ENCODE measurements at places on chromosomes 16 and 17. TPM values are rescaled to one million over a fixed set of nuclear protein-coding genes. Genes with fewer than 3 reads are reported as not detected.

DNA sequence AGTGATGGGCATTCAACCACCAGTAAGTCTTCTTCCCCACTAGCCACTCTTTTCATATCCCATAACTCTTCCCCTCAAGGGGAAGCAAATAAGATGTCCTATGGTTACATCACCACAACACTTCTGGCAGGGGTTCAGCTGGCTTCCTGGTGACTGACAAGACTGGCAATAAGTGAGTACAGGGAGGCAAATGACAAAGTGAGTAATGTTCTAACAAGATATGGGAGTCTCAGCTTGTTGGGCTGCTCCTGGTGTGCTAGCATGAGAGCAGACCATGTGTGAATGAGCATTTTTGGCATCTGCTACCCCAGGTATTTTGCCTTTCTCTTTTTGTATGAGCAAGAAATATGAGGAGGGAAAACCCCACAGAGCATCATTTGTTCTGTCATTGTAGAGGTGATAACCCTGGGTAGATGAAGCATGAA, 9.9 kb downstream of the TMIGD1 start:
- no peak for DNase-seq

ZP2 gene
- polyA plus RNA-seq = not detected

GRCh38 chr17:75260641-75261335, 618 bp downstream of the GGA3 start:
- no peak for DNase-seq

NOD2 gene
- polyA plus RNA-seq = 0.24 TPM

DNA sequence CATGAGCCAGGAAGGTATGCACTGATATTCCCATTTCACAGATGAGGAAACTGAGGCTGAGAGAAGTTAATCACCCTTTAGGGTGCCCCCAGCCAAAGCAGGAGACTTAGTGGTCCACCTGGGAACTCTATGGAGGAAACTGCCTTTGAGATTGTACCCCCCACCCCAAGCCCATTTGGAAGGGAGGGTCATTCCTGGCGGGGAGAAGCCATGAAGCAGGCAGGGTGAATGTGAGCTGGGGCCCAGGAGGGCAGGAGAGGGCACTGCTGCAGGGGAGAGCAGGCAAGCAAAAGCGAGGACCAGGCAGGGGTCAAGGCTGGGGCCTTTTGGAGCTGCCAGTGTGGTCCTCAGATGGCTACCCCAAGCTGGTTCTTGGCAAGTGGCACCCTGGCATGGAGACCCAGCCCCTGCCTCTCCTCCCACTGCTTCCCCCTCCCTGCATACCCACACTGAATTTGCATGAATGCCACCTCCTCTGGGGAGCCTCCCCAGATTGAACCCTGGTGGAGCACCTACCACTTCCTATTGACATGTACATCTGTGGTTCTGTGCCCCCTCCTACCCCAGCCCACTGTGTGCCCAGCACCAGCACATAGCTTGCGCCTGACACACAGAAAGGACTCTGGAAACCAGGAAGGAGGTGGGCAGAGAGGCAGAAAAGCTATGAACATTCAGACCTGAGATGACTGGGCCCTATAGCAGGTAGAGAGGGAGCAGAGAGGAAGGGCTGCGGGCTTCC, 965 bp upstream of the TMC6 start:
- DNase-seq = no peak

- DNase-seq = no peak
Observed at GRCh38 chr17:671076-671762, 43.4 kb downstream of the VPS53 start.

TSPAN10 gene
- 2.3 TPM for polyA plus RNA-seq

DNA sequence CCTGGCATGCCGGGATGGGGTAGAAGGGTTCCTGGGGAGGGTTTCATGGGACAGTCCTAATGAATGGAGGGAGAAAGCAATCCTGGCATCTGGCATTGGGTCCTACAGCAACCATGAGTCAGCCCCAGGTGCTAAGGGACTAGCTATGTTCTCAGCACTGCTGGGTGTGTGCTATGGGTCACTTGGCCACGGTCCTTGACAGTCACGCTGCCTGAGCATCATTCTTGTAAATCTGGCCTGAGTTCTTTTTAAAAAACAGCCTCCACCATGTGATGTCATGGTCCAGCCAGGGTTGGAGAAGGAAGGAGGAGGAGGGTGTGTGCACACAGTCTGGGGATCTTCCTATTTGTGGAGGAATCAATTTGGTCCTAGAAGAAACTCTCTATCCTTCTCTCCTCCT, 6.2 kb upstream of the RAMP2 start:
- no peak for DNase-seq

WNK4 gene
- 11.0 TPM for polyA plus RNA-seq

GRCh38 chr17:47205419-47205963, 3.7 kb upstream of the MYL4 start:
- DNase-seq = no peak

USP22 gene
- polyA plus RNA-seq = 235 TPM

SLC5A11 gene
- polyA plus RNA-seq = 2.8 TPM

DNA sequence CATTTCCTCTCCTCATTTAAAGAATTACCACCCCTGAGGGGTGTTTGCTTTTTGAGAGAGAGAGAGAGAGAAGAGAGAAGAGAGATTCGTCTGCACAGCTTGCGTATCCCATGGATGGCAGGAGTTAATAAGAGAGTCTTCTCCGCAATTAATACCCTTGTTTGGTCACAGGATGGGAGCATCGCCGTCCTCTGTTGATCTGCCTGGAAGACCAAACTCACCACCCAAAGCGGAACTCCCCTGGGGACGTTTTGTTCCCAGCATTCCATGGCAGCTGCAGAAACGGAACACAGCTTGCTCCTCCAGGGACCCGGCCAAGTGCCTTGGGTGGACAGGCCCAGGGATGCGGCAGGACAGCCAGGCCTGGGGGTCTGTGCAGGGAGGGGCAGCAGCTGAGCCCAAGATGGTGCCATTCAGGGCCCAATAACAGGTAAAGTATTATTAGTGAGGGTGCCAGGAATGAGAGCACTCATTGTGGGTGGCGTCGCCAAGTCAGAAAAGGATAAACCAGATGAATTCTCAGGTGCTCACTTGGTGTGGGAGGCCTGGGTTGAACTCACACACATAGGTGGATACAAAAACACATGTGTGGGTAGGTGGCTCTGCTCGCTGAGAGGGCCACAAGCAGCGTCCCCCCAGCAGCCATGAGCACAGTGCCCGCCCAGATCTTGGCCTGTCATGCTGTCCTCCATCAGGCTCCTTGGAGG, 83.1 kb downstream of the NT5M start:
- DNase-seq = no peak

GRCh38 chr17:43942051-43942685, at the start of gene PPY:
TSS of gene PPY (minus strand) at chr17:43942476. CDS start at chr17:43941654, 822 bp downstream.
- DNase-seq = no peak

DNA sequence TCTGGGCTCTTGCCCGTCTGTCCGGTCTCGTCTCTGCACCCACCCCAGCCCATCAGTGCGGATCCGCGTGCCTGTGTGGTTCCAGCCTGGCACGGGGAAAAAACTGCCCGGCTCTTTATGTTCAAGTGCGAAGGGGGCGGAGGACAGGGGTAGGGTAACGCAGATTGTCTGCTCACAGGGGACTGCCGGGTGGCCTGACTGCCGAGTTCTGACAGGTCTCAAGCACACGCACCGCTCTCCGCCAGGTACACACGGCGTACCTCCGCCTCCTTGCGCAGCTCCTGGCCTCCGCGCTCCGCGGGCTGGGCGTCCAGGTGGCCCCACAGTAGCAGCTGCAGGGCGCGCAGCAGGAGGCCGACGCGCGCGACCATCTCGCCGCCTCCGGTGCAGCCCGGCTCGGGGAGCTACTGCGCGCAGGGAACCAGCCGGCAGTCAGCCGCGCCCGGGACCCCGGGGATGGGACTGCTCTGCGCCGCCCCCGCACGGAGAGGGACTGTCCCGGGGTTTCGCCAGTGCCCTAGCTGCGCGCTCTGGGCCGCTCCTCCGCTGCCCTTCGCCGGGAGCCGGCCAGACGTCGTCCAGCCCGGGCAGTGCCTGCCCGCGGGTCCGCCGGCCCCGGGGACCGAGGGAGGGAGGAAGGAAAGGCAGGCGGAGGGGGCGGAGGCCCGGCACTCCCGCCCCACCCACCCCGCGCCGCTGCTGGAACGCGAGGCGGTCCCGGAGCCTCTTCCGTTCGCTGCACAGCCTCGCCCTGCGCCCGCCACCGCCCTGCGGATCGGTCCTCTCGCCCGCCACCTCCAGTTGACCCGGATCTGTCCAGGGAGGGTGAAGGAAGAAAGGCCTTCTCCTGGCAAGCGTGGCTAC, at the start of gene MMP28:
Gene MMP28, minus strand, starts transcription at position 635 of the 864 bp plus-strand sequence. Its CDS starts 264 bp downstream, at position 371.
- no peak for DNase-seq

DNA sequence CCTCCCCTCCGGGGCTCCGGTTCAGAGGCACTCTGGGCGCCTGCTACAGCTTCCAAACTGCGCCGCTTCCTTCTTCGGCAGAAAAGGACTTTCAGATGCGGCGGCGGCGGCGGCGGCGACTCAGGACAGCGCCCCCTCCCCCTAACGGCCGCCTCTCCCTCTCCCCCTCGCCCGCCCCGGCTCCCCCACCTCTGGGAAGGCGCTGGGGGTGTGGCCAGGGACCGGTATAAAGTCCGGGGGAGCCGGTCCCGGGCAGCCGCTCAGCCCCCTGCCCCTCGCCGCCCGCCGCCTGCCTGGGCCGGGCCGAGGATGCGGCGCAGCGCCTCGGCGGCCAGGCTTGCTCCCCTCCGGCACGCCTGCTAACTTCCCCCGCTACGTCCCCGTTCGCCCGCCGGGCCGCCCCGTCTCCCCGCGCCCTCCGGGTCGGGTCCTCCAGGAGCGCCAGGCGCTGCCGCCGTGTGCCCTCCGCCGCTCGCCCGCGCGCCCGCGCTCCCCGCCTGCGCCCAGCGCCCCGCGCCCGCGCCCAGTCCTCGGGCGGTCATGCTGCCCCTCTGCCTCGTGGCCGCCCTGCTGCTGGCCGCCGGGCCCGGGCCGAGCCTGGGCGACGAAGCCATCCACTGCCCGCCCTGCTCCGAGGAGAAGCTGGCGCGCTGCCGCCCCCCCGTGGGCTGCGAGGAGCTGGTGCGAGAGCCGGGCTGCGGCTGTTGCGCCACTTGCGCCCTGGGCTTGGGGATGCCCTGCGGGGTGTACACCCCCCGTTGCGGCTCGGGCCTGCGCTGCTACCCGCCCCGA, at the start of gene IGFBP4:
Gene IGFBP4, plus strand, starts transcription at position 255 of the 792 bp plus-strand sequence. Its CDS starts 286 bp downstream, at position 541.
- peak; percentile 64 for DNase-seq

ADGRG3 gene
- 0.08 TPM for polyA plus RNA-seq

CCDC200 gene
- 7.2 TPM for polyA plus RNA-seq

CCL8 gene
- polyA plus RNA-seq = 0.22 TPM

DNA sequence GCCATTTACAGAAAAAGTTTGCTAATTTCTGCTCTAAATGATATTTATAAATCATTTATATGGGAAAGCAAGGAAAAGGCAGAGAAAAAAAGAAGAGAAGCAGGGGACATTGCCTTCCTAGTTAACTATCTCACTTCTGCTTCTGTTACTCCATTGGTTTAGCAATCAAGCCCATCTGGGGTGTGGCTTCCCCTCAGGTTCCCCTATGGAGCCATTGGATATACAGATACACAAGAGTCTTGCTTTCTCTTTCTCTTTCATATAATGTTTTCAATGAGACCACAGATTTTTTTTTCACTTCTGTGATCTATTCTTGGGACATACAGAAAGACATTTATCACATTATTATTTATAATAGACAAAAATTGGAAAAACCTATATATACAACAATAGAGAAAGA, 105.6 kb upstream of the TOM1L1 start:
- no peak for DNase-seq

DNA sequence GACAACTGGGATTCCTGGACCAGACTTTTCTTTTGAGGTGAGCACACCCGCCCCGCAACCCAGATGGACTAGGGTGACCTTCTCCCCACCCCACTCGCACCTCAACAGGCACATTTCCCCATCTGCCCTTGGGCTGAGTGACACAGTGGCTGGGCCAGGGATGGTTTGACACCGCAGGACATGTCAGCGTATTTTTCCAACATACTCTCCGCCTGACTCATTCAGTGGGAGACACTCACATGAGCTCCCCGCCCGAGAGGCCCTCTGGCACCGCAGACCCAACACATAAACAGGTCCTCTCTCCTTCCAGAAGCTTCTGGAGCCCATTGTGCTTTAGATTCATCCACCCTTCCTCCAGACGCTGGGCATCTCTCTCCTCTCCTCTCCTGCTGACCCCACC, 69.4 kb downstream of the ZDHHC7 start:
- no peak for DNase-seq

FOXJ1 gene
- polyA plus RNA-seq = 15.0 TPM

GNAO1 gene
- polyA plus RNA-seq = 5.0 TPM

GRCh38 chr16:72783716-72784318, 264.1 kb downstream of the ZFHX3 start:
- DNase-seq = no peak

- DNase-seq = no peak
Observed at GRCh38 chr16:15974057-15974456, 24.6 kb downstream of the ABCC1 start.

GRCh38 chr16:85882181-85882810, 16.7 kb upstream of the IRF8 start:
- DNase-seq = no peak

DNA sequence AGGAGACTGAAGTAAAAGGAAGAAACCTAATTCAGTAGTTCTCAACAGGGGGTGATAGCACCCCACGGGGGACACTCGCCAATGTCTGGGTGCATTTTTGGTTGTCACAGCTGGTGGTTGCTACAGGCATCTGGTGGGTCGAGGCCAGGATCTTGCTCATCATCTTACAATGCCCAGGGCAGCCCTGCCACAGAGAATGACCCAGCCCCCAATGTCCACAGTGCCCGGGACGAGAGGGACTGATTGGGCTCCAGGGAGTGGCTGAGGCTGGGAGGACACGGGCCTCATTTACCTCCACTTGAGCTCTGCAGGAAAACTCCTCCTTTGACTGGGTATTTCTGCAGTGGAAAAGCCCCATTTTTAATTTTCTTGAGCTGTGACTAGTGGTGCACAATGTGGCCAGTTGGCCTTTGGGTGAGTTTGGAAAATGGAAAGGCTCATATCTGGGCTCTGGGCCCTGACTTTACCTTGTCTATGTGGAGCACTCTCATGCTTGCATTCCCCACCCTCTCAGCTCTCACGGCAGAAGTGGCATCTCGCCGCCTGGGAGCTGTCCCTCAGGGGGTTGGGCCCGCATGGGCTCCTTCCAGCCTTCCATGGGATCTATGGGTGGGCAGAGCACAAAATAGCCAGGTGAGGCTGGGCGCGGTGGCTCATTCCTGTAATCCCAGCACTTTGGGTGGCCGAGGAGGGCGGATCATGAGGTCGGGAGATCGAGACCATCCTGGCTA, 37.7 kb upstream of the IRF8 start:
- no peak for DNase-seq

DNA sequence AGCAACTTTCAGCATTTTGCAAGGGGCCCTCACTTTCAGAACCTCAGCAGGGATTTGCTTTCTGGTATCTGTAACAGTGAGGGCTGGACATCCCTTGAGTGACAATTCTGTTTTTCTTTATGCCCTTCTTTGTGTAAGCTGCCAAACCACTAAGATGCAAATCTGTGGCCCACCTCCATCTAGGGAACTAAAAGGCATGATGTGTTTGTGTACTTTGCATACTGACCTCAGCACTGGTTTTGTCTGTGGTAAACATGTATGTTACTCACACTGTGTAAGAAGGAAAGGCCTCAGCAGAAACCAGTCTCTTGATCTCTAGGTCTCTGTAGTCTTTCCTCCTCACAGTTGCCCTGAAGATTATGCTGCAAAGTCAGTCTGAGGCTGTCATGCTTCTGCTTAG, 396.6 kb upstream of the DYNLRB2 start:
- no peak for DNase-seq
